ENCODE measurements at places on chromosomes 1 and 21. TPM values are rescaled to one million over a fixed set of nuclear protein-coding genes. Genes with fewer than 3 reads are reported as not detected.

Gene ICOSLG
- 3.0 TPM for polyA plus RNA-seq

Gene IKBKE
- 3.4 TPM for polyA plus RNA-seq

Gene NBPF10
- polyA plus RNA-seq, result 0.22 TPM

Gene TFF2
- not detected for polyA plus RNA-seq

Gene NBPF4
- not detected for polyA plus RNA-seq

Gene FCAMR
- polyA plus RNA-seq, result 34.6 TPM

Gene DNAJC6
- 2.9 TPM for polyA plus RNA-seq

Gene DNASE2B
- not detected for polyA plus RNA-seq

Gene KPRP
- polyA plus RNA-seq, result not detected

Gene TCEANC2
- 3.1 TPM for polyA plus RNA-seq

Gene PSMB2
- polyA plus RNA-seq, result 78.0 TPM

Gene SPATA45
- polyA plus RNA-seq, result not detected

Gene TAF1A
- 1.9 TPM for polyA plus RNA-seq

Gene PRXL2B
- polyA plus RNA-seq, result 25.6 TPM

Gene RAB42
- polyA plus RNA-seq, result 0.32 TPM

Gene CDK11B
- polyA plus RNA-seq, result 13.9 TPM

Gene TMPRSS3
- polyA plus RNA-seq, result 3.0 TPM

Gene HUNK
- 2.7 TPM for polyA plus RNA-seq

Gene LIPI
- not detected for polyA plus RNA-seq

Gene BPNT1
- polyA plus RNA-seq, result 31.3 TPM

Gene TEDDM1
- not detected for polyA plus RNA-seq

Gene DISC1
- 0.80 TPM for polyA plus RNA-seq

Gene SUCO
- polyA plus RNA-seq, result 9.8 TPM

Gene SLC16A1
- polyA plus RNA-seq, result 9.7 TPM

Gene ATF3
- polyA plus RNA-seq, result 14.6 TPM

Gene LCE1E
- not detected for polyA plus RNA-seq

Gene KIF26B
- polyA plus RNA-seq, result 0.52 TPM

Gene HS2ST1
- 10.3 TPM for polyA plus RNA-seq

Gene DIP2A
- polyA plus RNA-seq, result 8.7 TPM

Gene FAM110D
- polyA plus RNA-seq, result 4.2 TPM

Gene TTC39A
- polyA plus RNA-seq, result 31.4 TPM

Gene KIAA1614
- 5.4 TPM for polyA plus RNA-seq

Gene CD34
- 69.4 TPM for polyA plus RNA-seq
